Motor neuron (in vitro differentiated cells): ENCODE measurements at places on chromosomes 11 and 22. TPM values are rescaled to one million over a fixed set of nuclear protein-coding genes. Genes with fewer than 3 reads are reported as not detected.

Gene RAB30
- 13.4 and 18.5 TPM in 2 replicates for total RNA-seq

Gene CHST1
- 1.7 and 2.4 TPM in 2 replicates for total RNA-seq

Gene GRM5
- total RNA-seq, result 0.14 and 0.21 TPM in 2 replicates

Gene SYCE3
- 0.68 TPM in 1 of 2 replicates, not detected in the other for total RNA-seq

GRCh38 chr22:20312396-20313191 lies 7.3 kb downstream of the DGCR6L start:
- ATAC-seq, result no peak

GRCh38 chr22:33397381-33397907 lies 339.3 kb upstream of the SYN3 start:
- no peak for ATAC-seq

DNA sequence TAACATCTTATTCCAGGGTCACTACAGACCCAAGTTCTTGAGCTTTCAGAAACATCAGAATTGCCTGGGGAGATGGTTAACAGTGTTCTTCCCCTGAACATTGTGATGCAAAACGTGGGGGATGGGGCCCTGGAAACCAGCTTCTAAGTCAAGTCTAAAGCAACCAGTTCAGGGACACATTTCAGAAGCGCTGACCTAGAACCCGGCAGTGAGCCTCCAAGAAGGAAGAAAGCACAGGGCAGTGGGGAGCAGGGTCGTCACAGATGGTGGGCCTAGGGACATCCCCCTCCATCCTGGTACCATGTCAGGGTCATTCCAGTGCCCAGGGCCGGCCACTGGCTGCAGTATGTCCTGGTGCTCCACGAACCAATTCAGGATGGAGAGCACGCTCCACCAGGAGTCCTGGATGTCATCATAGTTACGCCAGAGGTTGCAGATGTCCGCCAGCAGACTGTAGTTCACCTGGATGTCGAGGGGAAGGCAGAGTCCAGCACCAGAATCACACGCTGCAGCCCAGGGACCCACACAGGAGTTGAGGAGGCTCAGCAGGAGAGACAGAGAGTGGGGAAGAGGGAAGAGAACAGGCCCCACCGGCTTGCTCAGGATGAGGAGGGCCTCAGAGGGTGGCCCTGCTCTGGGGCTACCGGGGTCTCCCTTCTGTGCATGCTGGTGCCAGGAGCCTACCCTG lies 5.0 kb downstream of the NAGA start:
- no peak for ATAC-seq

- ATAC-seq, result no peak
Observed at GRCh38 chr11:17460406-17460805, 16.2 kb downstream of the ABCC8 start.

GRCh38 chr22:46894081-46894671 lies 131.7 kb downstream of the TBC1D22A start:
- ATAC-seq, result no peak
